ENCODE measurements at places on chromosomes 7 and 10.

- no peak for DNase-seq
These were observed 592 bp upstream of the MAPK8 start for GRCh38 chr10:48305905-48306264.

DNA sequence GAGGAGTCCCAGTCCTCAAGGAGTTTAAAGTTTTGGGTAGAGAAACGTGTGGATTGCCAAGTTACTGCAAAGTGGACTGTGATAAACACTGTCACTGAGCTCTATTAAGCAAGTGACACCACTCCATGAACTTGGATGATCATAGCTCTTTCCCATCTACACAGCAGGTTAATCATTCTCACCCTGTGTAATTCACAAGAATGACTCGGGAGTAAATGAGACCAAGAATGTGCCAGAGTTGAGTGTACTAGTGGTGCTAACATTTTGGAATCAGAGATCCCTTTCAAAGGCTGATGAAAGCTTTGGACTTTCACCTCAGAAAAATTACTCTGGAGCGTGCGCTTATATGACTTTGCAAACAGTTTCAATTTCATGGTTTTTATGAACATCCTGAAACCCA is 80.8 kb downstream of the RBM20 start:
- DNase-seq = no peak

- DNase-seq = no peak
These were observed 410.1 kb downstream of the ARL4A start for GRCh38 chr7:13097499-13097898.

DNA sequence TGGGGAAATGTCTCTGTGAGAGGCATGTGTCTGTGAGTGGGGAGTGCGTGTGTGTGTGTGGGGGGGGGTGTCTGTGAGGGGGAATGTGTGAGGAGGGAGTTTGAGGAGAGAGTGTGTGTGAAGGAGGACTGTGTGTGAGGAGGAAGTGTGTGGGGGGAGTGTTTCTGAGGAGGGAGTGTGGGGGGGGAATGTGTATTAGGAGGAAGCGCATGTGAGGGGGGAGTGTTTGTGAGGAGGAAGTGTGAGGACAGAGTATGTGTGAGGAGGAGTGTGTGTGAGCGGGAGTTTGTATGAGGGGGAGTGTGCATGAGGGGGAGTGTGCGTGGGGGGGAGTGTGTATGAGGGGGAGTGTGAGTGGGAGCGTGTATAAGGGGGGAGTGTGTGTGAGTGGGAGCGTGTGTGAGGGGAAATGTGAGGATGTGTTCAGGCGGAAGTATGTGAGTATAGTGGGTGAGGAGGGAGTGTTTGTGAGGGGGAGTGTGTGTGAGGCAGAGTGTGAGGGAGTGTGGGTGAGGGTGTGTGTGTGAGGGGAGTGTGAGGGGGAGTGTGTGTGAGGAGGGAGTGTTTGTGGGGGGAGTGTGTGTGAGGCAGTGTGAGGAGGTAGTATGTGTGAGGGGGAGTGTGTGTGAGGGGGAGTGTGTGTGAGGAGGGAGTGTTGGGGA is 21.8 kb upstream of the PTPRN2 start:
- DNase-seq = no peak

- no peak for DNase-seq
These were observed 168.7 kb downstream of the CELF2 start for GRCh38 chr10:11186374-11186773.

- peak; percentile 75 for DNase-seq
These were observed 10.2 kb upstream of the SLC25A28 start for GRCh38 chr10:99630433-99630832.

DNA sequence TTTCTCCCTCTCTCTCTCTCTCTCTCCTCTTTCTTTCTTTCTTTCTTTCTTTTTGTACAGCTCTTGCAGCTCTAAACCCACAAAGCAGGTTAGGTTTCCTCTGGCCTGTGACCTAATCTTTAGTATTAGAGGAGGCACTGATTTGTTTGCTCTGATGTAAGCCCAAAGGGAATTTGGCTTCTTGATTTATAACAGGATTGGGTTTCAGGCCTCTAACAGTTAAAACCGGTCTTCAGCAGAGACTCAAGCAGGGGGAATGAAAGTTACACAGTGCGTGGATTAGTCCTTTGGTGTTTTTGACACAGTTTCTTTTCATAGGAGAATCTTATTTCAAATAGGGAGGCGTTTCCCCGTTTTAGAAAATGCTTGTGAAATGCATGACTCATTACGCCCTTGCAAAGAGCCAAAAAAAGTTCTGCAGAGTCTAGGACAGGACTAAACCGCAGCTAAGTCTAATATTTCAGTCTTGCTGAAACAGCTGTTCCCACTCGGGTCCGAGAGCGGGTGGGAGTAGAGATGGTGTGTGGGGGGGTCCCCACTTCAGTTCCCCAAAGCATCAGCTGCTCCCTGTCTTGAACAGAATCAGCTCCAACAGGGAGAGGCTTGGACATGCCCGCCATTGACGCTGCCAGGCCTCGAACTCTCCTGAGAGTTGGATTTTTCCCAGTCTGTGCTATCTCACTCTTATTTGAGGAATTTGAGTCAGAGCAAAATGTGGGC is 296.5 kb upstream of the PITRM1 start:
- peak; percentile 96 for DNase-seq

DNA sequence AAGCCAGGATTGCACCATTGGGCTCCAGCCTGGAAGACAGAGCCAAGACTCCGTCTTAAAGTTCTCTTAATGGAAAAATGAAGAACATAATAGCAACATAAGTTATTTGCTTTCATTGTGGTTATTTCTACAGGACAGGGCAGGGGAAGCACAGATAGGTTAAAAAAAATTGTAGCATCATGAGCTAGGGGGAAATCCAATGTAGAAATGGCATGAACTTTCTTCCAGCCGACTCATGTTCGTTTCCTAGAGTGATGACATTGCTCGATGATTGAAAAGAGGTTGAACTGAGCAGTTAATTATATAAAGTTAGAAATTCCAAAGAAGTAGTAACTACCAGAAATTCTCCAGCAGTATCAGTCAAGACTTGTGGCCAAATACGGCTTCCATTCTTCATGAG is 64.9 kb downstream of the DAGLB start:
- DNase-seq = peak; percentile 24

- DNase-seq = peak; percentile 87
These were observed 1.6 kb downstream of the TCF7L2 start for GRCh38 chr10:112951359-112952281.

- no peak for DNase-seq
These were observed 18.2 kb upstream of the C10orf105 start for GRCh38 chr10:71737834-71738197.

DNA sequence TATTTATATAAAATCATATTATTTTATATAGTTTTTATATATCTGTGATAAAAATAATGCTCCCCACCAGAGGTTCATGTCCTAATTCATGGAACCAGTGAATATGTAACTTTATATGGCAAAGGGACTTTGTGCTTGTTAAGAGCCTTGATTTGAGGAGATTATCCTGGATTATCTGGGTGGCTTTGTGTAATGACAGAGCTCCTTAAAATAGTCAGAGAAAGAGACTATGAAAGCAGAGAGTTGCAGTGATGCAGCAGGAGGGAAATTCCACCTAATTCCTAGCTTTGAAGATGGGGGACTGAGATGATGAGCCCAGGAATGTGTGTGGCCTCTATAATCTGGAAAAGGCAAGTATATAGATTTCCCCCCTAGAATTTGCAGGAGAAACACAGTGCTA is 1034.2 kb upstream of the C7orf33 start:
- no peak for DNase-seq

GRCh38 chr10:61589547-61590243 is 73.0 kb upstream of the CABCOCO1 start:
- DNase-seq = peak; percentile 6

GRCh38 chr10:62619413-62619738 is 185.1 kb upstream of the ADO start:
- DNase-seq = no peak

DNA sequence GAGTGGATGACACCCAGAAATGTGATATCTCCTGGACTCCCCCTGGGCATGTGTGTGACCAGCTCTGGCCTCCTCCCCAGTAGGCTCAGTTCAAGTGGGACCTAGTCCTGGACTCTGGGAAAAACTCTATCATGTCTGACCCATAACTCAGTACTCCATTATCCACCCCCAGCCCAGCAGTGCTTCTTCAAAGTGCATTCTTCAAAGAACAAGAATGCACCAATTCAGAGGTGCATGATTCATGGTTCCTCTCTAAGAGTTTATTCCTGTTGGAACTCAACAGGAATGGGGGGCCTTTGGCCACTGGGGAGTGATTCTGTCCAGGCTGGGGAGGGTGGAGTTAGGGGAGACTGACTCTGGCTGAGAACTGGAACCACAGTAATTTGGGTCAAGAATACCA is 173.6 kb upstream of the CXCL12 start:
- no peak for DNase-seq

GRCh38 chr7:147999962-148000361 is 590.6 kb upstream of the C7orf33 start:
- no peak for DNase-seq

- DNase-seq = no peak
These were observed 655.7 kb downstream of the INHBA start for GRCh38 chr7:41047211-41047610.

GRCh38 chr10:58384095-58384494 is 1.1 kb upstream of the TFAM start:
- DNase-seq = no peak

DNA sequence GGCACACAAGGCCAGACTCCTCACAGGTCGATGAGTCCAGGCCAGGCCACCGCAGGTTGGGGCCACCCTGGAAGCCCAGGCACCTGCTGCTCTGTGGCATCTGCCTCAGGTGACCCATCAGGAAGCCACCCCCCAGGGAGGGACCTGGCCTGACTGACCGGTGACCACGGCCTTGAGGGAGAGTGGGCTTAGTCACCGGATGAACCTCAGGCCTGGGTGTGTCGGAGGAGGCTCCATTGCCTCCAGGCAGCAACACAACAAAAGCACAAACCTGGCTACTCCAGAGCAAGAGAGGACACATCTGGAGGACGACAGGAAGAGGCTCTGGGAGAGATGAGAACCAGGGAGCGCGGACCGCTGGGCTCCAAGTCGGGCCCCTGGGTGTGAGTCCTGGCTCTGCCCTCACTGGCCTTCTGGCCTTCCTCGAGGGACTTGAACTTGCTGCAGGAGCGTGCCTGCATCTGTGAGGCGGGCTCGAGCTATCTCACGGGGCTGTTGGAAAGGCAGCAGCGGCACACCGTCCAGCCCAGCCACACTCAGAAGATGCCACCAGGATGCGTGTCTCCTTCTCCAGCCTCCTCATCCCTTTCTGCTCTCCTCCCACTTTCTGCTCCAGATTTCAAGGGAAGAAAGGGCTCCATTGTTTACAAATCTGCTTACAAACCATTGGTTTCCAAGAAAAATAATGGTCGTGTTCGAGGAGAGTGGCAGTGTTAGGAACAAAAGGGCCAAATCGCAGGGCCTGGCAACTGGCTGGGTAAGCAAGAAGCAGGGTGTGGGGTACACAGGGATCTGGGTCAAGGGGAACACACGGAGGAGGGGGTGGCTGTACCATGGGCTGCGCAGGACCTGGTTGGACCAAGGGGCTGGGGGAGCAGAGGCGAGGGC is 152.9 kb downstream of the ADAM12 start:
- no peak for DNase-seq

- DNase-seq = no peak
These were observed 187.4 kb upstream of the PDE1C start for GRCh38 chr7:32257621-32258020.

DNA sequence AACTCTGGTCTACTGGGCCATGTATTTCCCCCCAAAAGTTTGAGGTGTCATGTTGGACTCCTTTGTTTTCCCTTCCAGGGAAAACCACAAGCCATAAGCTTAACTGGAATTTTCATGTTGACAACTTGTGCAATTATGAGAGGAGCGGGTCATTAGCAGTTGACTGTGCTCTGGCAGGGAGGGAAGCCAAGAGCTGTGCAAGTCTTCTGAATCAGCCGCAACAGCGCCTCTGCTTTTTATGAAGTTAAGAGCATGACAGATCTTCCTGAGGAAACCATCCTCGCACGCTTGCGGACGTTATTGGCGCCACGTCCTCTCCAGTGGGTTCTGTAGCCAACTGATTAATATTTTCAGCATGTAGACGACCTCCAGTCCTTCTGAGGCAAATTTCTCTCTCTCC is 148.7 kb upstream of the MKI67 start:
- DNase-seq = peak; percentile 12

- no peak for DNase-seq
These were observed 24.4 kb upstream of the CDC14C start for GRCh38 chr7:48899932-48900331.

- peak; percentile 79 for DNase-seq
These were observed 23.6 kb upstream of the PFKP start for GRCh38 chr10:3043512-3044368.

- DNase-seq = no peak
These were observed 25.3 kb downstream of the CCDC6 start for GRCh38 chr10:59880971-59881510.

- peak; percentile 83 for DNase-seq
These were observed 117.7 kb downstream of the CCNY start for GRCh38 chr10:35453855-35454532.

DNA sequence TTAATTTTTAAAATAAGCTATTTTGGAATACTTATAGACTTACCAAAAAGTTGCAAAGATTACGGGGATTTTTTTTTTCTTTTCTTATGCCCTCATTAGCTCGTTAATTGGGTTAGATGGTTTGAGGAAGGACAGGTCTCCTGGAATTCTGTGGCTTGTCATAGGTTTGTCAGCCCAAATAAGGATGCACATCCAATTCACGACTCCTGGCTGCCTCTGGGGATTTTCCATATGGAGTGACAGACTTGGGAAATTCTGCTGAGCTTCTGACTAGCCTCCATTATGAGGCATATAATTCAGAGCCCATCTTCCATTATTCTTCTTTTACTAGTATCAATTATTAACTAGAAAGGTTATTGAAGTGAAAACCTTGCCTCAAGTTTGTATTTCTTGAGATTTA is 102.1 kb downstream of the AUTS2 start:
- DNase-seq = no peak

GRCh38 chr10:15015451-15015850 is 28.3 kb upstream of the OLAH start:
- DNase-seq = no peak

DNA sequence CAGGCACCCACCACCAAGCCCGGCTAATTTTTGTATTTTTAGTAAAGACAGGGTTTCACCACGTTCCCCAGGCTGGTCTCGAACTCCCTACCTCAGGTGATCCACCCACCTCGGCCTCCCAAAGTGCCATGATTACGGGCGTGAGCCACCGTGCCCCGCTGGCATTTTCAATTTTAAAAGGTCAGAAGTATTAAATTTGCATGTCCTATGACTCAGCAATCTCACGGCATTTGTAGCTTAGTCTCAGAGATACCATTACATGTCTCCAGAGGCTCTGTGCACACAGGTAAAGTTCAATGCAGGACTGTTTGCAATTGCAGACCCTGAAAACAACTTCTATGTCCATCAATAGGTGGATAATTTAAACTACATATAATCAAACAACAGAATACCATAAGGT is 99.2 kb downstream of the DLG5 start:
- no peak for DNase-seq

DNA sequence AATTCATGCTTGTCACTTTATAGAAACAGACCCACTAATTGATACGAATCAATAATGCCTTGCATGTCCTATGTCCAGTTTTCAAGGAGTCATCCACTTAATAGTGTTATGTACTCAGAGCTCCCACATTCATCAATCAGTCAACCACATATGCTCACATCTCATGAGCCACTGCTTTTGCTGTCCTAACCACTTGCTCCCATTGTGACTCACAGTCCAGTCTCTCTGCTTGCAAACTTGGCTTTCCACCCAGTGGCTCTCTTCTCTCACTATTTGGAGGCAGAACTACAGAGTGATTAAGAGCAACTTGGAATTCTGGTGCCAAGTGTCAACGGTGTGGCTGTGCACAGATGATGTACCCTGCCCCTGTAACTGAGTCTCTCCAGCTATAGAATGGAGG is 166.0 kb downstream of the SNX13 start:
- peak; percentile 70 for DNase-seq
